ENCODE measurements at places on chromosomes 12 and 14.

- DNase-seq, result no peak
Observed at GRCh38 chr12:72679147-72679757, 407.1 kb downstream of the TRHDE start.

GRCh38 chr14:61524936-61525292 lies 170.4 kb upstream of the HIF1A start:
- no peak for DNase-seq

GRCh38 chr14:60665177-60665550 lies 15.9 kb upstream of the SIX1 start:
- no peak for DNase-seq

- peak; percentile 60 for DNase-seq
Observed at GRCh38 chr14:34628681-34629135, 1.2 kb downstream of the SNX6 start.

DNA sequence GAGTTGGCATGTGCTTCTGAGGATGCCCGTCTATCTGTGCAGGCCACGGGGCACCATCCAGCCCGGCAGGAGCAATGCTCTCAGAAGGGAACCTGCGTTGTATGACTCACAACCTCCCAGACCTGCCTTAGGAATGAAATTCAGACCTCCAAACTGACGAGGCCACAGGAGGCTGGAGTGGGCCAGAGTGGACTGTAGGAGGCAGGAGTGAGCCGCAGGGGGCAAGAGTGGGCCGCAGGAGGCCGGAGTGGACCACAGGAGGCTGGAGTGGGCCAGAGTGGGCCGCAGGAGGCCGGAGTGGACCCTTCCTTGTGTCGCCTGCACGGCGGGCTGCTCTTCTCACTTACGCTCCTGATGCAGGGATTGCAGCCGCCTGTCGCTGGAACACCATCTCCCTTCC lies 11.1 kb upstream of the FBRSL1 start:
- no peak for DNase-seq

DNA sequence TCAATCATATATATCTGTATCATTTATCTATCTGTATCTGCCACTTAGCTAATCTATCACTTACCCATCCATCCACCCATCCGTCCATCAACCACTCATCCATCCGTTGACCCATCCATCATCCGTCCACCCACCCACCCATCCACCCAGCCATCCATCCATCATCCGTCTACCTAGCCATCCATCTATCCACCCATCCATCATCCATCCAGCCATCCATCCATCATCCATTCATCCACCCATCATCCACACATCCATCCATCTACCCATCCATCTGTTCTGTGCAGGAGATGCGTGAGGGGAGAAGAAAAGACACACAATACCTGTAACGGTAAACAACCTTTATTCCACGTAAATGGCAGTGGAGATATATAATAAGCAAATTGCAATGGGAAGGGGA lies 20.2 kb downstream of the NOC4L start:
- DNase-seq, result no peak

GRCh38 chr14:60632257-60632656 lies 17.0 kb downstream of the SIX1 start:
- no peak for DNase-seq

- no peak for DNase-seq
Observed at GRCh38 chr12:46230306-46230705, 38.5 kb downstream of the SLC38A1 start.

- no peak for DNase-seq
Observed at GRCh38 chr14:54794796-54795195, 107.8 kb downstream of the GCH1 start.

- no peak for DNase-seq
Observed at GRCh38 chr12:45674181-45674977, 55.1 kb upstream of the ARID2 start.

GRCh38 chr12:125097427-125097826 lies 32.2 kb downstream of the AACS start:
- DNase-seq, result no peak

DNA sequence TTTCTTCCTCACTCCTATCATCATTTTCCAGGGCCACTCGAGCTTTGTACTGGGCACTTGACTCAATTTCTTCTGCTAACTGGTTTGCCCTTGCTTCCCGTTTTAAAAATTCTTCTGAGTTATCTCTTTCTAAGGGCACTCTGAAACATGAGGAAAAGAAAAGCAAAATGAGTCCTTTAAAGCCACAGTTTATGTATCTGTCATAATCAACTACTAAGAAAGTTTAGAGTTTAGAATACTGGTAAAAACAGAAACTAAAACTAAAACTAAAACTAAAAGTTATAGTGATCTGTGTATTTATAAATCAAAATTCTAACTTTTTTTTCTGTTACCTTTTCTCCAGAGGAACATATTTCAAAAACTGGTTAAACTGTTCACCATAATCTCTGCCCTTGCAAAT lies 79.2 kb downstream of the ATXN2 start:
- DNase-seq, result no peak

- DNase-seq, result no peak
Observed at GRCh38 chr12:91609283-91609682, 426.7 kb upstream of the DCN start.

- DNase-seq, result no peak
Observed at GRCh38 chr12:50160643-50161042, 6.5 kb downstream of the CERS5 start.

DNA sequence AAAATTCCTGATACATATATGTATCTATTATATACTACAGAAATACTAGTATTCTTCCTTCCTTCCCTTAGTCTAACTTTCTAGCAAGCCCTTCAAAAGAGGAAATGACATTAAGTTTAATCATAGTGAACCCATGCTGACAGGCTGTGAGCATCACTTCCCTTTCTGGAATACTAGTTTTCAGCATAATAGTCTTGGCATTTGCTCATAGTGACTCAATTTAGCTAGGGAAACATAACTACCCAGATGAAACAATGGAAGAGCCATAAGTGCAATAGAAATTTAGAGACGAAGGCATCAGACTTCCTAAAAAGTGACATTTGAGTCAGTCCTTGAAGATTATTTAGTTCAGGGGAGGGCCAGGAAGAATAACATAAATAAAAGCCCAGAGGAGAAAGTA lies 184.5 kb upstream of the CRY1 start:
- peak; percentile 16 for DNase-seq

DNA sequence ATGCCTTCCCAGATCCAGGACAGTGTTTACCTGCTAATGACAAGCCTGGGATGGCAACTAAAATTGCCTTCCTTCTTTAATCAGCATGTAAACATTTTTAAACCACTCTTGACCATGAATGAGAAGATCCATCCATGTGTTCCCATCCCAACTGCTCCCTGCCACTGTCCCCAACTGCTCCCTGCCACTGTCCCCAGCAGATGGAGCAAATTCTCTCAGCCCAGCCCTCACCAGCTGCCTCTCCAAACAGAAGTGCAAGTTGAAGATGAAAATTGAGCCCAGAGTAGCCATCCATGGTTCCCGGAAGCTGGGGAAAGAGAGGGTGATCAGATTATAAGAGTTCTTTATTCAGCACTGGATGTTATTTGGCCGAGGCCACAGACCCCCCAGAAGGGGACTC lies 133.1 kb downstream of the SLC15A4 start:
- no peak for DNase-seq

DNA sequence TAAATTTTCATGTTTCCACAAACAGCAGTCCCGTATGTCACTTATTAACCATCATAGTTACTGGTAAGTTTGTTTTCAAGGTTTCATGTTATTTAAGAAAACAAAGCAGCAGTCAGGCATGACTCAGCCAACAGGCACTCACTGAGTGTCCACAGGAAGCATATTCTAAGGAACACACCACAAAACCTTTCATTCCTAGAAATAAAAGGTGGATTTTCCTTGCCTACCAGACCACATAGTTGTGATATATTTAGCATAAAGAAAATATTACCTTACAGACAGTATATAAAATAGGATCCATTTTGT lies 143.3 kb upstream of the AVPR1A start:
- DNase-seq, result no peak

DNA sequence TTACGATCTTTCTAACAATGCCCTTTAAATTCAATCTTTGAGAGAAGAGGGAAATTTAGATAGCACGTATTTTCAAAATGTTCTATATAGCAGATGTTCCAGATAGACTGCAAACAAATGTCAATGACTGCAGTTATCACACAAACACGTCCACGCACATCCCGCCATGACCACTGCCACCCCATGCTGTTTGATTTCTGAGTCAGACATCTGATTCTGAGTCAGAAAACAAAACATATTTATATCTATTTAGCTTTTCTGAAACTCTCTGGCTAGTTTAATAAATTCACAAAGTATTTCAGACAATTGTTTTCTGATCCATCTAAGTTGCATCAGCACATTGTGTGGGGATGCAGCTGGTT lies 105.9 kb upstream of the BCAT1 start:
- peak; percentile 35 for DNase-seq

DNA sequence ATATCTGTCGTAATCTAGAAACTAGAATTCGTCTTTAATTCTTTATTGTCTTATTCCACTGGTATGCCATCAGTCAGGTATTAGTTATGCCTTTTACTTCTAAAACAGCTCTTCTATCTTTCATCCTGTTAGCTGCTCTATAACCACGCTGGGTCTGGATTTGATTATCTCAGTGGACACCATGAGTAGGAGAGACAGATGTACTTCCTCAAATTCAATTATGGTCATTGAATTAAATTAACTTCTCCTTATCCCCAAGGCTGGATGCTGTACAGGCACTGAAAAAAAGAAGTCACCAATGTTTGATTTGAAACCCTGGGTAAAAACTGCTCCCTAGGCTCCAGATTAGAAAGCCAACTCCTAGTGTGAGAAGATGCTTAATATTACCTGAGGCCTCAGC lies 107.3 kb downstream of the PIK3C2G start:
- DNase-seq, result no peak

DNA sequence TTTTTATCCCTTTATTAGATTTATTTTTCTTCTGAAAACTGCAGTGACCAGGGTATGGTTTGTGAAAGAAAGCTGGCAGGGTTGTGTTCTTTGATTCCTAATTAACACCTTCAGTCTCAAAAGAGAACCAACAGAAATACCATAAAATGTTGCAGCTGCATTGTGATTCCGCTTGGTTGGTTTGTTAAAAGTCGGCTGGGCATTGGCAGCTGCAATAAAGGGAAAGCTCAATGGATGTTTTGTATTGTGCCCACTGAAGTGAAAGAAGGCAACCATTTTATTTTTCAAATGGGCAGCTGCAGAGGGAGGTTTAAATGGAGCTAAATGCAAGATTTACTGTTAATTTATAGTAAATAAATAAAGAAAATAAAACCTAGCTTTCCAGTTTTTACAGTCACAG lies 16.7 kb downstream of the LGR5 start:
- no peak for DNase-seq

GRCh38 chr14:65476273-65476941 lies 63.9 kb downstream of the FUT8 start:
- no peak for DNase-seq

DNA sequence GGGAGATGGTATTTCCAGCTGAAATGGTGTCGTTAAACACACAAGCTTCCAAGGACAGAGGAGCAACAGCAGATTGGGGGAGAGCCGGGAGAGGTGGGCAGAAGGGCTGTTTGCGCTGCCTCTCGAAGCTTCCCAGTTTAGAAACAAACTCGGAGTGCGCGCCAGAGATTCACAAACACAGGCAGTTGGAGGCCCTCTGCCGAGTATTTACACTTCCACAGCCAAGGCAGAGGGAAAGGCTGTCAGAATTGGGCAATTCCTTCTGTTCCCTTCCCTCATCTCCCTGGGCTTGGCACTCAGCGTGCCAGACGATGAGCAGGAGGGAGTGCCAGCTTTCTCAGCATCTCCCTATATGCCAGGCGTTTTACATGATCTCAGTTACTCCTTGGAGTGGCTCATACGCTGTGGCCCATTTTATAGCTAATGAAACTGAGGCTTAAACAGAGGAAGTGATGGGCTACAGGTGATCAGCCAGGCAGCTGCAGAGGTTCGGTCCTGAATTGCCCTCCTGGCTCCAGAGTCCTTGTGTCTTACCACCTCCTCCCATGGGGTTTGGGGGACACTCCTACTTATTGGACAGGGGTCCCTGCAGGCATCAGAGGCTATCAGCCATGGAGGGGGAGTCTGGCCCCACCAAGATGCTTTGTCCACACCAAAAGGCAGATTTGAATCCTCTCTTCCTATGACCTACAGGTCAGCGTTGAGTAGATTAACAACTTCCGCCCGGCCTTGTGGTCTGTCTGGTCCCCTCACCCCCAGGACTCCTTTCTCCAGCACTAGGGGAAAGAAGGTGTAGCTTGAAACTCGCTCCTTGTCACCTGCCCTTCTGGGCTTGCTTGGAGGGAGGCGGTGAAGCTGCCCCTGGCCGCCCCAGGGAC lies 3.1 kb downstream of the FAM222A start:
- DNase-seq, result no peak

DNA sequence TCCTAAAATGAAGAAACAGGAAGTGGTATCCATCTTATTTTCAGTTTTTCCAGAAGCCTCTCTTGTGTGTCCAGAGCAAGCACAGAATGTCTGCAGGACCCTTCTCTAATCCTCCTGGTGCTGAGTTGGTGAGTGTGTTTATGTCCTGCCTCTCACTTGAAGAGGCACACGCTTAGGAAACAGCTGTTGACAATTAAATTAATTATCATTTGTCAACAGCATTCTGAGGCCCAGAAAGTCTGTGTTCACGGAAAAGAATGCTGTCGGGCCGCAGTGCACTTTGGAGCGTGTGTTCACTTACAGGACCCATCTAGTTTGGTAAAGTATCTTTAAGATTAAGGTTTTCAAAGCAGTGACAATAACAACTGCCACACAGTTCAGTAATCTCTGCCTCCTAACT lies 70.5 kb downstream of the LMNTD1 start:
- DNase-seq, result no peak

DNA sequence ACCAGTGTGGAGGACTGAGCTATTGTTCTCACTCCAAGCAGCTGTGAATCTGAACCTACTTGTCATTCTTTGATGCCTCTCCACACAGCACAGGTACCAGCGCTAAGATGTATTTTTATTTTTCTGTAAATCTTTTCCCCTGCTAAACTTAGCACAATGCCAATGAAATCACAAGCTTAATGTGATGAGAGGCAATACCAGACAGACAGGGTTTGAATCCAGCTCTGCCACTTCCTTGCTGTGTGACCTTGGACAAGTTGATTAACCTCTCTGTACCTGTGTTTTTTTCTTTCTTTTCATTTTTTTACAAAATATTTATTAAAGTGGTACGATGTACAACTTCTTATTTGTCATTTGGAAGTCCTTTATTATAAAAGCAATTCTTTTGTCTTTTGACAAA lies 757.6 kb downstream of the MED13L start:
- no peak for DNase-seq

Measured in CD4-positive, alpha-beta T cell treated with Interleukin-17A for 1 hour (primary cell).